CD8-positive, alpha-beta memory T cell (primary cell): ENCODE measurements at places on chromosomes 16 and 17. TPM values are rescaled to one million over a fixed set of nuclear protein-coding genes. Genes with fewer than 3 reads are reported as not detected.

Gene ABAT
- total RNA-seq: 10.1 TPM

Gene GPR139
- total RNA-seq: not detected

Gene TMED6
- total RNA-seq: 1.4 TPM

Gene CYB5B
- 152 TPM for total RNA-seq

Gene KARS1
- total RNA-seq: 291 TPM

Gene FGF11
- 0.85 TPM for total RNA-seq

Gene CA7
- total RNA-seq: not detected

Gene RGS11
- total RNA-seq: 0.09 TPM

Gene UNC13D
- 143 TPM for total RNA-seq

Gene SLX1B
- 64.7 TPM for total RNA-seq

Gene RNU2-1
- 3,357 TPM for total RNA-seq

Gene MVP
- total RNA-seq: 54.5 TPM

Gene CCDC200
- total RNA-seq: 0.33 TPM

Gene DERL2
- 92.0 TPM for total RNA-seq

GRCh38 chr16:12659871-12660270, 143.8 kb downstream of the CPPED1 start:
- no peaks in the 10 kb centered on the region for H3K27me3 ChIP-seq
- H3K36me3 ChIP-seq: no peaks in the 10 kb centered on the region
- DNase-seq: no peak
- no peaks in the 10 kb centered on the region for H3K4me1 ChIP-seq
- H3K27ac ChIP-seq: no peak overlapping the region
- H3K4me3 ChIP-seq: no peak overlapping the region

GRCh38 chr17:81479175-81480071, 33.2 kb downstream of the ACTG1 start:
- H3K4me1 ChIP-seq: peaks cover 15% of the 10 kb centered on the region
- peaks cover 20% of the 10 kb centered on the region for H3K27me3 ChIP-seq
- H3K36me3 ChIP-seq: no peaks in the 10 kb centered on the region
- no peak overlapping the region for H3K27ac ChIP-seq
- no peak overlapping the region for H3K4me3 ChIP-seq

- no peaks in the 10 kb centered on the region for H3K36me3 ChIP-seq
- DNase-seq: no peak
- no peak overlapping the region for H3K4me3 ChIP-seq
- H3K27ac ChIP-seq: no peak overlapping the region
- H3K4me1 ChIP-seq: no peaks in the 10 kb centered on the region
These were observed 39.3 kb upstream of the MAP2K6 start for GRCh38 chr17:69375229-69375628.

- peak overlapping the region; percentile 87 for H3K4me3 ChIP-seq
- H3K4me1 ChIP-seq: peaks cover 15% of the 10 kb centered on the region
- no peaks in the 10 kb centered on the region for H3K27me3 ChIP-seq
- peak overlapping the region; percentile 65 for H3K27ac ChIP-seq
These were observed 415 bp downstream of the ABCA5 start for GRCh38 chr17:69326377-69327059.

DNA sequence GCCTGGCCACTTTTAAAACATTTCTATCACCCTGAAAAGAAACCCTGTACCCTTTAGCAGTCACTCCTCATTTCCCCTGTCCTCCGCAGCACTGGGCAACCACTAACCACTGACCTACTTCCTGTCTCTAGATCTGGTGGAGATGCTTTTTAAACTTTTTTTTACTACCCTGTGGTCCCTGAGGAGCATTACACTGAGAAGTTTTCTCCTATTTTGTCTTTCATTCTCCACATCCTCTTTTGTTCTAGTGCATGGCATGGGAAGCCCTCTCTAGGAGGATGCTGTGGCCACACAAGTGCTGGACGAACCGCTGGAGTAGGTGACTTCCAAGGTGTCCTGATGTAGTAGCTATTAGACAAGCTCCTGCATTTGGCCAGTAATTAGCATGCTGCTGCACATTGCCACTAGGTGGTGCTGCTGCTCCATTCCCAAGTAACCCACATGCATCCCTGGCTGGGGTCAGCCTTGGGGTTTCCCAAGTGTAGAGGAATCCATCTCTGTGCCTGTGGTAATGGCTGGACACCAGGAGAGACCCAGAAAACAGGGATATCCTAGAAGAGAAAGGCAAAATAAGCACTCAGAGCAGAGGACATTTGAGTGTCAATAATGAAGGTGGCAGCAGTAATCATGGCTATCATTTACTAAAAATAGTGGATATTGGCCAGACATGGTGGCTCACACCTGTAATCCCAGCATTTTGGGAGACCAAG, 143.8 kb upstream of the CRHR1 start:
- H3K27ac ChIP-seq: no peak overlapping the region
- H3K4me1 ChIP-seq: peaks cover 5% of the 10 kb centered on the region
- peaks cover 3% of the 10 kb centered on the region for H3K36me3 ChIP-seq
- DNase-seq: peak; percentile 79

DNA sequence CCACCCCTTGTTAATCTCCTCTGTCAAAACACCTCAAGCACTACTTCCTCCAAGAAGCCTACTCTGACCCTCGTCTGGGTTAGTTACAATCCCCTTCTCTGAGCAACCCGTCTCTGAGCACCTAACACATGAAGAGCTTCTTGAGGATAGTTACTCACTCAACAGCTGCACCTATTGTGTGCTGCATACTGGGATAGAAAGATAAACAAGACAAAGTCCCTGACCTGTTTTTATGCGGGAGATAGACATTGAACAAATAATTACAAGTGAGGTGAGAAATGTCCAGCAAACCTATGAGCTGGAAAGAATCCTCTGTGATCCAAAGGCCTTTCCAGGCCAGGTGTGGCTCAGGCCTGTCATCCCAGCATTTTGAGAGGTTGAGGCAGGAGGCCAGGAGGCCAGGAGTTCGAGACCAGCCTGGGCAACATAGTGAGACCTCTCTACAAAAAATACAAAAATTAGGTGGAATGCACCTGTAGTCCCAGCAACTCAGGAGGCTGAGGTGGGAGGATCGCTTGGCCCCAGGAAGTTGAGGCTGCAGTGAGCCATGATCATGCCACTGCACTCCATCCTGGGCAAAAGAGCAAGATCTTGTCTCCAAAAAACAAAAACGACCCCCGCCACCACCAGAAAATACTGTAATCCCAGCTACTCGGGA, 5.5 kb upstream of the ZNF771 start:
- peaks cover 20% of the 10 kb centered on the region for H3K4me1 ChIP-seq
- no peak overlapping the region for H3K27ac ChIP-seq
- H3K27me3 ChIP-seq: no peaks in the 10 kb centered on the region
- DNase-seq: no peak
- no peak overlapping the region for H3K4me3 ChIP-seq

- no peak overlapping the region for H3K27ac ChIP-seq
- peaks cover 42% of the 10 kb centered on the region for H3K4me1 ChIP-seq
- H3K27me3 ChIP-seq: no peaks in the 10 kb centered on the region
- no peak overlapping the region for H3K4me3 ChIP-seq
- DNase-seq: no peak
These were observed 6.0 kb downstream of the ATXN1L start for GRCh38 chr16:71851746-71852145.

DNA sequence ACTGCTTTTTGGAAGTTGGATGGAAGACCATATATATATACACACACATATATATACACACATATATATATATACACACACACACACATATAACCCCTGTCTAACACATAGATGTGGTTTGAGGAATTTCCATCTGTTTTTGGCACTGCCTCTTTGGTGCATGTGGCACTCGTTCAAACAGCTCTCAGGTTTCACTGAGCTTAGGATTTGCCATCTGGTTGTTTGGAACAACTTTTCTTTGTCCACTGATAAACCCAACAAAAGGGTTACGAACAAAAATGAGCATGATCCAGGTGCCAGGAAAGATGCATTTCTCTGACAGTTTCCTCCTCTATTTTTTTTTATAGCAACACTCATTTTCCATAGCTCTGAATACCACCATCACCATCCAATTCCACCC, 14.6 kb upstream of the KCNJ16 start:
- no peak overlapping the region for H3K4me3 ChIP-seq
- H3K4me1 ChIP-seq: no peaks in the 10 kb centered on the region
- H3K27ac ChIP-seq: no peak overlapping the region

GRCh38 chr17:9148905-9149525, 127.7 kb downstream of the NTN1 start:
- H3K4me3 ChIP-seq: no peak overlapping the region
- H3K4me1 ChIP-seq: no peaks in the 10 kb centered on the region
- DNase-seq: no peak
- no peak overlapping the region for H3K27ac ChIP-seq
- H3K36me3 ChIP-seq: no peaks in the 10 kb centered on the region
- H3K27me3 ChIP-seq: no peaks in the 10 kb centered on the region

GRCh38 chr17:916315-916714, 63.3 kb downstream of the NXN start:
- H3K36me3 ChIP-seq: no peaks in the 10 kb centered on the region
- no peak overlapping the region for H3K4me3 ChIP-seq
- H3K4me1 ChIP-seq: no peaks in the 10 kb centered on the region
- H3K27ac ChIP-seq: no peak overlapping the region

- H3K4me3 ChIP-seq: no peak overlapping the region
- no peaks in the 10 kb centered on the region for H3K4me1 ChIP-seq
- no peaks in the 10 kb centered on the region for H3K27me3 ChIP-seq
- no peak for DNase-seq
- H3K36me3 ChIP-seq: no peaks in the 10 kb centered on the region
These were observed 1681.0 kb downstream of the TP53TG3F start for GRCh38 chr16:35140293-35140986.

- no peaks in the 10 kb centered on the region for H3K36me3 ChIP-seq
- H3K27me3 ChIP-seq: no peaks in the 10 kb centered on the region
- peaks cover 9% of the 10 kb centered on the region for H3K4me1 ChIP-seq
- H3K4me3 ChIP-seq: no peak overlapping the region
These were observed 29.3 kb downstream of the TBC1D16 start for GRCh38 chr17:80006339-80006720.

- DNase-seq: no peak
- peaks cover 30% of the 10 kb centered on the region for H3K4me1 ChIP-seq
- H3K27ac ChIP-seq: no peak overlapping the region
These were observed 3.2 kb downstream of the MAP1LC3B start for GRCh38 chr16:87395181-87395842.

- no peaks in the 10 kb centered on the region for H3K4me1 ChIP-seq
- no peak for DNase-seq
These were observed 159.4 kb downstream of the ZNF423 start for GRCh38 chr16:49696414-49697101.

DNA sequence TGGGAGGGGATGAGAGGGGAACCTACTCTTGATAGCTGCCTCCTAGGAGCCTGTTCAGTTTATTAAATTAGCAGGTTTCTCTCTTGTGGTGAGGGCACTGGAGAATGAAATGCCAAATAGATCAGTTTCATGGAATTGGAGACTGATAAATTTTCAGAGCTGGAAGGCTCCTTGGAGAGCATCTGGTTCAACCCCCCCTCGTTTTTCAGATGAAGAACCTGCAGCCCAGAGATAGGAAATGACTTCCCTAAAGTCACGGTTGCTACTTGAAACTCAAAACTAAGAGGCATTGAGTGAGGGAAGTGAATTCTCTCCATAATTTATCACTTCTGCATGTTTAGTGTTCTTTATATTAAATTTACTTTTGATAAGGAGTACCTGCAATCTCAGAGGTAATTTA, 366.0 kb upstream of the CCL2 start:
- no peaks in the 10 kb centered on the region for H3K36me3 ChIP-seq
- H3K4me3 ChIP-seq: no peak overlapping the region
- H3K27me3 ChIP-seq: no peaks in the 10 kb centered on the region
- peak overlapping the region; percentile 43 for H3K27ac ChIP-seq

- peaks cover 9% of the 10 kb centered on the region for H3K4me1 ChIP-seq
- H3K36me3 ChIP-seq: no peaks in the 10 kb centered on the region
- H3K27ac ChIP-seq: no peak overlapping the region
- H3K4me3 ChIP-seq: no peak overlapping the region
- peak; percentile 16 for DNase-seq
- H3K27me3 ChIP-seq: peaks cover 7% of the 10 kb centered on the region
These were observed 10.0 kb upstream of the CD300LD start for GRCh38 chr17:74601944-74602572.

- no peaks in the 10 kb centered on the region for H3K27me3 ChIP-seq
- no peak overlapping the region for H3K27ac ChIP-seq
- no peak overlapping the region for H3K4me3 ChIP-seq
- no peak for DNase-seq
- no peaks in the 10 kb centered on the region for H3K36me3 ChIP-seq
These were observed 154.1 kb downstream of the STX8 start for GRCh38 chr17:9421525-9421924.

GRCh38 chr17:82794781-82795482, 43.1 kb downstream of the TBCD start:
- no peaks in the 10 kb centered on the region for H3K36me3 ChIP-seq
- H3K4me1 ChIP-seq: no peaks in the 10 kb centered on the region
- no peak for DNase-seq
- no peaks in the 10 kb centered on the region for H3K27me3 ChIP-seq
- H3K4me3 ChIP-seq: no peak overlapping the region
- H3K27ac ChIP-seq: no peak overlapping the region

GRCh38 chr17:50292465-50292864, 18.2 kb downstream of the TMEM92 start:
- H3K27me3 ChIP-seq: peaks cover 9% of the 10 kb centered on the region
- no peak overlapping the region for H3K27ac ChIP-seq
- H3K4me3 ChIP-seq: no peak overlapping the region
- no peak for DNase-seq
- no peaks in the 10 kb centered on the region for H3K4me1 ChIP-seq
